ENCODE measurements at places on chromosomes 16 and 17.

DNA sequence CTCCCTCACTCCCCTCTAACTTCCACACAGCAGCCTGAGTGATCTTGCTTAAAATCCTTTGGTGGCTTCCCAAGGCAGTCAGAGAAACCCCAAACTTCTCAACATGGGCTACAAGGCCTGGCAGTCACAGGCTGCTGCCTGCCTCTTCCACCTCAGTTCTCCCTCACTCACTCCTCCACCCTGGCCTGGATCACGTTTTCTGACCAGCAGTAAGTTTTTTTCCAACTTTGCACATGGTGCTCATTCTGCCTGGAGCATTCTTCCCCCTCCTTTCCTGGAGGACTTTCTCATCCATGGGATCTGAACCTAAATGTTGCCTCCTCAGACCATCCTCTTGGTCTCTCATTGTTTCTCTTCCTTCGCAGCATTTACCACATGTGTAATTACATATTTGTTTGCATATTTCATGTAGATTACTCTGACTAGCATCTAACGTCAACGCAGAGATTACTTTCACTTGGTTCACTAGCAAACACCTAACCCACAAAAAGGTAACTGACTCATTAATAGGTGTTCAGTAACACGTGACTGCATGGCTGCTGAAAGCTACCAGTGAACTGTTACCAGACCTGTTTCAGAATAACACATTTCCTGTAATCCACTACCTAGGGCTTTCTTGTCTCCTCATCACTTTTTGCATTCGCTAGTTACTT is 17.1 kb downstream of the GNA13 start:
- no peak for DNase-seq

- no peak for DNase-seq
These were observed 89.1 kb downstream of the BCAS3 start for GRCh38 chr17:60766778-60767190.

GRCh38 chr17:48386826-48387225 is 43.2 kb downstream of the SKAP1 start:
- no peak for DNase-seq

DNA sequence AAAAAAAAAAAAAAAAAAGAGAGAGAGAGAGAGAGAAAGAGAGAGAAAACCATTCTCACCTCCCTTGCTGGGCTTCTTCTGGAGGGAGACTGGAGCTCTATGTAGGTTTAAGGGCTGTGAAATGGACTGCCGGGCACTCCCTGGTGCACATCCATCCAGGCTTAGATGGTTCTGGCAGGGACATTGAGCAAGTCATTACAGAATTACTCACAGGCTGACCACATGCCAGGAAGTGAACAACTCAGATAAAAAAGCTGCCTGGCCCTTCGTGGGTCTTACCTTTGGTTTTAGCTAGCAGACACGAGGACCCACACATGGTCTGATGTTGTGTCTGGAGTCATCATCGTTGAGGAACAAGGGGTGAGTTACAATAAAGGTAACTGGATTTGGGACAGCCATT is 847.4 kb upstream of the EEF2KMT start:
- DNase-seq: no peak

DNA sequence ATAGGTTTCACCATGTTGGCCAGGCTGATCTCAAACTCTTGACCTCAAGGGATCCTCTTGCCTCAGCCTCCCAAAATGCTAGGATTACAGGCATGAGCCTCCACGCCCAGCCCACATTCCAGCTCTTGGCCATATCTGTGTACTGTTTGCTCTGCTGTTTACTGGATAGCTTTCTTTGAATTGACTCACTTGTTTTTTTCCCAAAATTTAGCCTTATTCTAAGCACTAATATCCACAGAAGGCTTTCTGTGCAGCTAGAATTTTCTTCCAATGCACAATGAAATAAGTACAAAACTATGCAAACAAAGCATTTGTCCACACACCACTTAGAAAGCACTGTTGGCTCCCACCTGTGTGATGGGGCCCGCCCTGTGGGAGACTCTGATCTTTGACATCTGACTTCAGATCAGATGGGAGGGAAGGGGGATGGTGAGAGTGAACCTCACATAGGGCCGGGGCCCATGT is 72.2 kb downstream of the CLEC16A start:
- DNase-seq: no peak

DNA sequence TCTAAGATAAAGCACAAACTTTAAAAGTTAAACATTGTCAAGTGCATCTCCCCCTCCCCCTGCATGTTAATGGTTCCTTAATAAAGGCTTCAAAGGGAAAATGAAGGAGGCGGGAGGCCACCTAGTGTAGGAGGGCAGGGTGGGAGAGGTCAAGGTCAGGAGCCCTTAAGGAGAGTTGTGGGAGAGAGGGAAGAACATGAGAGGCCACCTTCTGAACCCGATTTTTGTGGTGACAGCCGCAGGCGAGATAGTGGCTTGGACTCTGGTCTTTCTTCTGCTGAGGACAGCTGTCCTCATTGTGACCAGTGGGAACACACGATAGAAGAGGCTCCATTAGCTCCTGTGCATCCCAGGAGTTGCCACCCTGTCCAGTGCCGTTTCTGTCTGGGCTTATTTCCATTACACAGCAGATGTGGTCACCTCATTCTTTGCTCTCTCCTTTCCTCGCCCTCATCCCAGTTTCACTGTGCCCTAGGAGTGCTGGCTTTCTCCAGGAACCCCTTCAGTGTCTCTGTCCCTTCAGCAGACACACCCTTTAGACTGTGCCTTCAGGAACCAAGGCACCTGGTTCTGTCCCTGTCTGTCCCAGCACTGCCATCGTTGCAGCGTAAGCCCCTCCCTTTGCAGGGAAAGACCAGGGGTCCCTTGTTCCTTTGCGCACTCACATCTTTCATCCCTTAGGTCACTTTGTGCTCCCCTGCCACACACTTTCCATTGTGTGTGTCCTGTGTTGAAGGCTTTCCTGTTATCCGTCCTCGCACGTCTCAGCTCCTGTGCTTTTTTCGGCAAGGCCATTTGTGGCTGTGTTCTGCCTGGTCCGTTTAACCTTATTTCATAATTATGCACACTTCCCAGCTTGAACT is 7.5 kb downstream of the SEC14L1 start:
- DNase-seq: no peak

- DNase-seq: no peak
These were observed 8.9 kb upstream of the CACNG1 start for GRCh38 chr17:67035131-67036083.

Measured in coronary artery (tissue), 2 donors.